Tibial nerve (tissue), 4 donors: ENCODE measurements at places on chromosomes 7 and 10.

DNA sequence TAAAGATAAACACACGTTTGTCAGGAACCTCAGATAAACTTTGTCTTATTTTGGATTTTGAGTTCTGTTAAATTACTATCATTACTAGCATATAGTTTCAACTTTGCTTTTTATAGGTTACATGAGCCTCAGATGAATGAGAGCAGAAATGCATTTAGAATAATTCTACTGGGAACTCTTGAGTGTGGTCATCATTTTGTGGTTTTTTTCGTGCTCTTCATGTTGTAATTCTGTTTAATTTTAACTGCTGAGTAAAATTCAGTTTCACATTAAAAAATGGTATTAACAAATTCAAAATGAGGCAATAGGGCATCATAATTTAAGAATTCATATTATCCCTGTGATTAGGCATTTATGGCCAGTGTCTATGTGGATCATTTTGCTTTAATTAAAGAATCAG, 72.9 kb downstream of the GNAI1 start:
- no peak for DNase-seq

DNA sequence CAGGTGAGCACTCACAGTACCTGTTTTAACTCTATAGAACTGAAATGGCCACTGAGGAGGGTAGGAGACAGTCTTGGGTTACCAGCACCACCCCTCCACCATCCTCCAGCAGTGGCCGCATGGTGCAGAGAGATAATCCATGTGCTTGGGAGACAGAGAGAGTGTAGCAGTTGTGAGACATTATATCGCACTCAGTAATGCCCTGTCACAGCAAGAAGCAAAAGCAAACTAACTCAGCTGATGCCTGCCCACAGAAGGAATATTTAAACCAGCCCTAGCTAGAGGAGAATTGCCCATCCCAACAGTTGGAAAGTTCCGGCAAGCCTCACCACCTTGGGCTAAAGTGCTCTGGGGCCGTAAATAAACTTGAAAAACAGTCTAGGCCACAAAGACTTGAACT, 58.8 kb upstream of the HBP1 start:
- no peak for DNase-seq

- DNase-seq = no peak
Observed at GRCh38 chr10:67239864-67240497, 314.1 kb downstream of the LRRTM3 start.

- DNase-seq = no peak
Observed at GRCh38 chr7:26675143-26675887, 189.1 kb downstream of the SKAP2 start.

DNA sequence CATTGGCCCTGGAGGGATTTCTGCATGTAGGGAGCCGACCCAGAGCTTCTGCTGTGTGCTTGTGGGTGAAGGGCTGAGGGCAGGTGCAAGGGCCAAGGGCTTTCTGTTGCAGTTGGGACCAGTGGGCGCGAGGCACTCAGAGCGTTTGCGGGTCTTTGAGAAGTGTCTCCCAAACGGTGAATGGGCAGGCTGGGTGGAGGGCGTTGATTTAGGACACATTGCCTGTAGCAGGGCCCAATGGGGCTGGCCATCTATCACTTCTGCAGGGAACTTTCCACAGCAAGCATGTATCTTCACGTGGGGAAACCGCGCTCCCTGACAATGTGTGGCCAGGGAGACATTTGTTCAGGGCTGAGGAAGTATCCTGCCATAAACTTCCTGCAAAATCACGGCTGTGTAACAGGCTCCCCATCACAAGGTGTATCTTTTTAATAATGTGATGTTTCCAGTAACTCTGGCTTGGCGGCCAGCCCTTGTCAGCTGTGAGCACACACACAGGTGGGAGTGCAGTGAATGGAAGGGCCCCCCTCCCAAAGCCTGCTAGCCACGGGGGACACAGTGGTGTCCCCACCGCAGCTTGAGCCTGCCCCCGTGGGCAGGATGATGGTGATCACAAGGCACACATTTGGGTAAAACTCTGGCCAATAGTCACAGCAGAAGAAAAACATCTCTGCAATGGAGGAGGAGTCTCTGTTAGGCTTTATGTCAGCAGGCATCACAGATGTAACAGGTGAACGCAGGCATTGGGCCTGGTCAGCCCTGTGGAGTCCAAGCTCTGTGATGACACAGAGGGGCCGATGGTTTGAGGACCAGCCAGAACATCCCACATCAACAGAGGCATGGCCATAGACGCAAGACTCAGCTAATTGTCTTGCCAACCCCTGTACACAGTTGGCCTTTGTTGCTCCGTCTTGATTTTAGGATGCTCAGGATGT, 84.3 kb downstream of the GLRX3 start:
- no peak for DNase-seq

DNA sequence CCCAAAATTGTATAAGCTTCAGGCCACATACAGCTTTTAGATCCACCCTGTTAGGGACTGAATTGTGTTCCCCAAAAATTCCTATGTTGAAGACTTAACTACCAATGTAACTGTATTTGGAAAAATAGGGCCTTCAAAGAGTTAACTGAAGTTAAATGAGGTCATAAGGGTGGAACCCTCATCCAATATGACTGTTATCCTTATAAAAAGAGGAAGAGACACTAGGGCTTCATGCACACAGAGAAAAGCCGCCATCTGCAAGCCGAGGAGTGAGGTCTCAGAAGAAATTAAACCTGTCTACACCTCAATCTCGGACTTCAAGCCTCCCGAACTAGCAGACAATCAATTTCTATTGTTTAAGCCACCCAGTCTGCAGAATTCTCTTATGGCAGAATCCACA, 317.9 kb upstream of the NFE2L3 start:
- no peak for DNase-seq

DNA sequence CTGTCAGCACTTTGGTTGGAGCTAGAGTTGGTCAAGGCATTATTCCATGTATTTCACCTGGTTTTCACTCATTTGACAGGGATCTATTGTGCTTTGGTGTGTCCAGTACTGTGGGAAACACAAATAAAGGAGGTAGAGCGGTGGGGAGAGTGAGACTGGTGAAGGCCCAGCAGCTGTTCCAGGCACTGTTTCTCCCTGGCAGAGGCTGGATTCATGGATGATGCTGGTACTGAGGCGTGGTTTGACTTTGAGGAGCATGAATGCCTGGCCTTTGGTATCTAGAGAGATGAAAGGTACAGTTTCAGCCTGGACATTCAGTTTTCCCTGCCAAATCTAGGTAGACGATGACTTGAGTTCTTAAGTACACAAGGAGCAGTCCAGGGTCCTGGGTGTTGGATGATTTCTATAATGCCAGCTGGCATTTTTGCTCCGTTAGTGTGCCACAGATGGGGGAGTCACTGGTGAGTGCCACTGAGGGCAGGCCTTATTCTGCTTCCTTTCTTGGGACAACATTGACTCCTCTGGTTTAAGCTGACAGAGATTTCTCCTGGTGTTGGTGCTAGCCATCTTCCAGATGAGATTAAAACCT, 162.2 kb upstream of the BMPER start:
- DNase-seq = no peak

DNA sequence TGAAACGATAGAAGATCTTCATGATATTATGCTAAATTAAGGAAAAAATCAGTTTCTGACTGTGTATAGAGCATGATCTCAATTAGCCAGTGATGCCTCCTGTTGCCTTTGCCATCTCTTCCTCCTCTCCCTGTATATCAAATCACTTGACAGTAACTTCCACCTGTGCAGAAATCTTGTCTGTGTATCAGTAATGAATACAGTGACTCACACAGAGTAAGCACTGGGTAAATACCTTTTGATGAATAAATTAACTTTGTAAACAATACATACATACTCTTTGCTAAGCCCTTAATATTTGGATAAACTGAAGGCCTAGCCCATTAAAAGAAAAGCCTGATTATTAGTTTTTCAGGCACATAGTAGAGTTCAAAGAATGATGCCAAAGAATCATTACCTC, 610.6 kb upstream of the NRP1 start:
- no peak for DNase-seq

GRCh38 chr7:117665368-117665767, 185.5 kb downstream of the CFTR start:
- no peak for DNase-seq

DNA sequence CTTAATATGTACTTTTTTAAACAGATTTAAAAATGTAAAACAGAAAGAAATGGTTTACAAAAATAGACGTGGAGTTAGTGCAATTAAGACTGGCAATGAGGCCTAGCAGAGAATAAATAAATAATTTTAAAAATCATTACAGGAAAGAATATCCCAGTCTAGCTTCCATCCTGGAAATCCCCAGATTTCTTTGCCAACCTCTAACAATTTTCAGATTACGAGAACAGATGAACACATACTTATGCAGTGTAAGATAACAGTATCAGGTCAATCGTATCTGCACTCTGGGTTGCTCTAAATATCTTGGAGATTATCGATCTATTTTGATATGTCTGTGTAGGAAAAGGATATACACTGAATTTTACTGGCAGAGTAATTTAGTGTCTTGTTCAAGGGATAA, 210.5 kb downstream of the SEMA3A start:
- DNase-seq = no peak

GRCh38 chr10:78726171-78726570, 342.6 kb upstream of the ZMIZ1 start:
- DNase-seq = no peak

DNA sequence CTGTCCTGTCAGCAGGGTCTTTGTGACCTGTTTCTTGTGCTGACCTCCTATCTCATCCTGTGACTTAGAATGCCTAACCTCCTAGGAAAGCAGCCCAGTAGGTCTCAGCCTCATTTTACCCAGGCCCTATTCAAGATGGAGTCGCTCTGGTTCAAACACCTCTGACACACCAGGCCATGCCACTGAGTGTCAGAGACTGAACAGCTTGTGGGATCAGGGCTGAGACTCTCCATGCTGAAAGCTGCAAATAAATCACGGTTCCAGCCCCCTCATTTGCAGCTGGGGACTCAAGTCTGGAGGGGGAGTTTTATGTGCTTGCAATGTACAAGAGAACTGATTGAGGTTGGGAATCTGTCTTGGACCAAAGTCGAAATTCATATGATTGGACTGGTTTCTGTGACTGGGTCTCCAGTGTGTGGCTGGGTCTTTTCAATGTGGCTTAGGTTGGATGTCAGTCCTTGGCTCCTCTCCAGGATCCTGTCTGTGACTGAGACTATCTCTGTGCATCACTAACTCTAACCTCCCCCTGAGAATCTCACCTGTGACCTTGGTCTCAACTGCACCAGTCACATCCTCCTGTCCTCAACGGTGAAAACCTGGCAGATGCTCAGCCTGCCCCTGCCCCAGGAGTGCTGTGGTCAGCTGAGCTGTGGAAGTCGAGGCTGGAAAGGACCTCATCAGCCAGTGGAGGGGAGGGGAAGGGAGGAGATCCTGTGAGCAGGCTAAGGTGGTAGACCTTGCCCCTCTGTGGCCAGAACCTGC, 11.7 kb downstream of the PRF1 start:
- DNase-seq = no peak

DNA sequence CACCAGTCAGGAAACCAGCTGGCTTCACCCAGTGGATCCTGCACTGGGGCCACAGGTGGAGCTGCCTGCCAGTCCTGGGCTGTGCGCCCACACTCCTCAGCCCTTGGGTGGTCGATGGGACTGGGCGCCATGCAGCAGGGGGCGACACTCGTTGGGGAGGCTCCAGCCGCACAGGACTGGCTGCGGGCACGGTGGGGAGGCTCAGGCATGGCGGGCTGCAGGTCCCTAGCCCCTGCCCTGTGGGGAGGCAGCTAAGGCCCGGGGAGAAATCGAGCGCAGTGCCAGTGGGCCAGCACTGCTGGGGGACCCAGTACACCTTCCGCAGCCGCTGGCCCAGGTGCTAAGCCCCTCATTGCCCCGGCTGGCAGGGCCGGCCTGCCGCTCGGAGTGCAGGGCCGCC, 12.4 kb upstream of the NRG3 start:
- DNase-seq = no peak

DNA sequence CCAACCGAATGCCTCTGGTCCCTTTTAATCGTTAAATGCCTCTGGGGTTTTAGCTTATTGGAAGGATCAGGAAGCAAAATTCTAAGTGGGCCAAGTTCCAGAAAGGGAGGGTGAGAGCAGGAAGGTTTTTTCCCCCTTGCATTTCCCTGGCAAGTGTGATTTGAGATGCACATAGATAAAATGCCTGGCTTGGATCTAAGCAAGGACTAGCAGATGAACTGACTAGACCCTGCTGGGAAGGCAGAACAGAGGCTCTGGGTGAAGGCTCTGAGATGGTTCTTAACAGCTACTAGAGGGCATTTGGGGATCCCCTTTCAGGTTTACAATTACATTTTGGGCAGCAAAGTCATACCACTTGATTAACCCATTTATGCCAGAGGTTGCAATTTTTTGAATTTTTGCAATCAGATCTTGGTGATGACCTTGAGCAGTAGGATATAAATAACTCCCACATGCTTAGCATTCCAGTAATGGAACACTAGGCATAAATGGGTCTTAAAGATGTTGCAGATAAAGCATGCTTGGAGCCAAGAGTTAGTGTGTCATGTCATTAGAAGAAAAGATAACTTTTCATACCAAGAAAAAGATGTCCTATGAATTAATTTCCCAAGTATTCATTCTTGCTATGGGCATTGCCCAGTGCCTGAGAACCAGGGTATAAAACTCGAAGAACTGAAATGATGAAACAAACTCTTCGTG, 205.9 kb downstream of the SEC23IP start:
- no peak for DNase-seq

GRCh38 chr10:33722067-33722466, 387.6 kb upstream of the NRP1 start:
- DNase-seq = no peak

- DNase-seq = no peak
Observed at GRCh38 chr10:104622598-104623209, 18.4 kb upstream of the SORCS3 start.

DNA sequence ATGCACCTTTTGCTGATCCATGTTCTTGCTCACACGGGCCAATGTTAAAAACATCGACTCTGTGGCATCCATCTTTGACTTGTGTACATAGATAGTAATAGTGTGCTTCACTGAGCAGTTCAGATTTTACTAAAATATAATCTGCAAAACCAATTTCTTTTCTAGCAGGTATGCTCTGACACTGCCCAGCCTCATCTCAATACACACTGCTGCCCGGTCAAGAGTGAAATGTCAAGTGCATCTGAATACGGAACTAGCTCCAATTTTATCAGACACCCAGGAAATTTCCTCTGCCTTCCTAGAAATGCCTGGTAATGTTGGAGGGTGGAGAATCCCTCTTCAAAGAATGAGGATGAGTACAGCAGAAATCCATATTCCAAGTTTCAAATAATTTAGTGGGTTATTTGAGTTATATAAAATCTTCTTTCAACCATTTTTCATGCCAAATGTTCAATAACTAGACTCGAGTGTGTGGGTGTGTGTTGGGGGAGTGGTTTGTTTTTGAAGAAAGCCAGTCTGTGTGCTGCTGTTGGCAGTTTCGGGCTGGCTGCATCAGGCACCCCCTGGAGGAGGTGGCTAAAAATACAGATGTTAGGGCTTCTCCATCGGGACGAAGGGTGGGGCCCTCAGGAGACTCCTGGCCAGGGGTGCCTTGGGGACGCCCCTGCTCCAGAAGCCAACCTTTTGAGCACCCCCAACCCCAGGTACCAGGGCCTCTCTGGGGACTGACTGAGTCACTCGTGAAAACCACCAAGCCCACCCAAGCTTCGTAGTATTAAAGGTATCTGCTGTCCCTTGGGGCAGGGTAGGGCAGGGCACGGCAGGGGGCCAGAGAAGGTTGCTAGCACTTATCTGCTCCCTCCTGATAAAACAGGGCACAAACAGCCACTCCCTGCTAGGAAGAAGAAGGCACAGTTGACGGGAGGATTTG, 15.4 kb downstream of the CTBP2 start:
- no peak for DNase-seq

GRCh38 chr10:1635340-1635739, 102.0 kb downstream of the ADARB2 start:
- no peak for DNase-seq

- DNase-seq = no peak
Observed at GRCh38 chr7:147999962-148000361, 590.6 kb upstream of the C7orf33 start.

GRCh38 chr7:47801423-47801822, 146.8 kb downstream of the PKD1L1 start:
- no peak for DNase-seq
